ENCODE measurements at places on chromosomes 1 and 21.

DNA sequence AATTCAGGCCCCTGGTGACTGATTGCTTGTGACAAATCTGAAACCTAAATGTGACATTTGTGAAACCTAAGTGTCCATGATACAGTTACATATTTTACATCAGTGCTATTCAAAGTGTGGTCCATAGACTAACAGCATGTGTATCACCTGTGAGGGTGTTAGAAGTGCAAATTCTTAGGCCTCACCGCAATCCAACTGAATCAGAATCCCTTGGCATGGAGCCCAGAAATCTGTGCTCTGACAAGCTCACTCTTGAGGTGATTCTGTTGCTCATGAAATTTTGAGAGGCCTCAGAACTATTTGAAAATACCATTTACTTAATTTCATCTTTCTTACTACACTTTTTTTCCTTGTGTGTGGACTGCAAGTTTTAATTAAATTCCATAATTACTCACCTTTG lies 587.9 kb downstream of the ADGRL2 start:
- peak; percentile 91 for DNase-seq

DNA sequence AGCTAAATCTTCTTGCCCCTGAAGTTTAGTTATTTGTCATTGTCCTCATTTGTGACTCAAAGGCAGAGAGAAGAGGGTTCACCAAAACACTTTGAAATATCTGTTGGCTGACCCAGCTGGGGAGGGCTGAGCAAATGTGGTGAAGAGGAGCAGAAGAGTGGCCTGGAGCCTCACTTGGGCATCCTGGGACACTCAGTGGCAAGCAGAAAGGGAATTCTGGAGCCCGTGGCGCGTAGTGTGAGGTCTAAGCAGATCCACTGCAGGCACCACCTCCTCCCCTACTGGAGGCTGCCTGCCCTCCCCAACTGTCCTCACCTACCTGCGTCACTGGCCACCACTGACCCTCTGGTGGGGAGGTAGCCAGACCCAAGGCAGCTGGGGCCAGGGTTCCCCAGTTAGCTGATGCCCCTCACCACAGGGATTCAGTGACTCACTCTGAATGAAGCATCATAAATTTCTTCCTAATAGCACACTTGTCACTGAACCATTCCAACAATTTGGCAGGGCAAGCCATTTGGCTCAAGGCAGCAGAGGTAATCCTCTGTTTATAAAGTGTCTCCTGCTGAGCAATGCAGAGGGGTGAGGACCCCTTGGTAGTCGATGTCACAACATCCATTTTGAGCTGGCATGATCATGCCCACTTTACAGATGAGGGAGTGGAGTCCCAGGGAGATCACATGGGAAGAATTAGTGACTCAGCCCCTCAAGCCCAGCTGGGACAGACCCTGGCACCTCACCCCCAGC lies 80.3 kb downstream of the NENF start:
- no peak for DNase-seq

- no peak for DNase-seq
These were observed 52.4 kb upstream of the WDR26 start for GRCh38 chr1:224486801-224487583.

DNA sequence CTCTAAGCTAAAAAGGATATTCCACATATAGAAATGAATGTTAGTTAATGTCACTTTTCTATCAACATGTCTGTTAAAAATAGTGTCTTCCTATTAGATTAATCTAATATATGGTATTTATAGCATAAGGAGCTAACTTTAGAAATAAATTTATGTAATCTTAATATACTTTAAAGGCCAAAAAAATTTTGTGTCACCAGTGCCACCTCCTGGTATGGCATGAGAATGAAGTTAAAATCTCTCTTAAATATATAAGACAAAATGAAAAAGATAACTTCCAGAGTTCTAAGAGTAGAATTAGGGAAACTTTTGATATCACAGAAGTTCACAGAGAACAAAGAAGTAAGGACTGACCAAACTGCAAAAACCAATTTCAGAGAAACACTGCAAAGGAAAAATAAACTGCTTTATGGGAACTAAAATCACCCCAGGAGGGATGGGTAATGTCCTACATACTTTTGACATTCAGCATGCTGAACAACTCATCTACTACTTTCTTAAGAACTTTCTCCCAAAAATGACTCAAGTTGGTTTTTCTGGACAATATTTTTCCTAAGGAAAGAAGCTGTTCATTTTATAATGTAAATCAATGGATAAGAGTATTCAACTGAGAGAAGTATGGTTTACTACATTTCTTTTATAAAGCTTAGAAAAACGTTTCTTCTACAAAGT lies 82.8 kb downstream of the TRIM33 start:
- DNase-seq: no peak

DNA sequence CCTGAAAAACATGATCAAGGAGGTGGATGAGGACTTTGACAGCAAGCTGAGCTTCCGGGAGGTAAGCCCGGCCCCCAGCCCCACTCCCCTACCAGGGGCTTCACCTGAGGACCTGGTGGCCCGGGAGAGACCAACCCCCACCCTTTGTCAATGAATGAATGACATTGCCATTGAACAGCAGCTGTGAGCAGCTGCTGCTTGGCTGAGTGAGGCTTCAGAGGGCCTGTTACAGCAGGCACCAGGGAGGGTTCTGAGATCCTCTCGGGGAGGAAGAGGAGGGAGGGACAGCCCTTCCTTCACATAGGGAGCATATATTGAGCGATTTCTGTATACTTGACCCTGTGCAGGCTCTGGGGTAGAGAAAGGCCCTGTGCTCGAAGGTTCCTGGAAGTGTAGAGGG lies 12.3 kb upstream of the CTRC start:
- no peak for DNase-seq

DNA sequence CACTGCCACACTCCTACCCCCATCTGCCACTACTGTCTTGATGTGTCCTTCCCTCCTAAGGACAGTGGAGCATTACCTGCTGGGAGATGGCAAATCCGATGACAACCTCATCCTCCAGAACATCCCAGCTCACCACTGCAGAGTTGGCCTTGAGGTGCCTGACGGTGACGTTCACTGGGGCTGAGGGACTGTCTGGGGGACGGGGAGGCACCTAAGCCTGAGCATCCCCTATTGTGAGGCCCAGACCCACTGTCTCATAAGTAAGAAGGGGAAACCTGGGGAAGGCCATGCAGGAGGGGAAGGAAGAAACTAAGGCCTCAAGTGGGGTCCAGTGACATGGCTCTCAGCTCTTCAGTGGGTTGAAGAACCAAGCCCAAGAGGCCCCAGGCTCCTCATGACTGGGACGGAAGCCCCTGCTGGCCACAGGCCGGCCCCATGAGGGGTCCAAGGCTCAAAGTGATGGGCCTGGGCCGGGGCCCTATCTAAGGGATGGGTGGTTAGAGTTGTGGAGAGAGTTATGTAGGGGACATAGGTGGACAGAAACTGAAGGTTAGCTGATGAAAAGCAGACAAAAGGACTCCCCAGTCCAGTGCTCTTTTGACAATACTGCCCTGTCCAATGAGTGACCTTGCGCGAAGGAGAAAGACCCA lies 1.8 kb downstream of the FNDC5 start:
- DNase-seq: no peak

DNA sequence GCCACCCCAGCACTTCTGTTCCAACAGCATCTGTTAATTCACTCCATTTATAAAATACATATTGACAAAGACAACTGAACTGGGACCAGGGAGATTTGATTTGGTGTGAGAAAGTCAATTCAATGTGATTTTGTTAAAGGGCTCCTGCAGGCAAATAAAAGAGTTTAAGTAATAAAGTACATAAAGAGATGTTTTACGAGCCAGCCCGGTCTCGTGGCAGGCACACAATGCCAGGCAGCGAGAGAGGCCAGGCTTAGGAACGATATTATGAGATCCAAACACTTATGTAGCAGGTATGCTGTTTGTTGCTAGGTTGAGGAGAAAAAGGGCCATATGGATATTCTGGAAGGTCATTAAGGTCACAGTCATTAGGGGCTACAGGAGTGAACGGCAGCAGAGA lies 227.1 kb downstream of the KCTD3 start:
- no peak for DNase-seq

Data from retinal pigment epithelial cell (primary cell).